ENCODE measurements at places on chromosomes 2 and 18. TPM values are rescaled to one million over a fixed set of nuclear protein-coding genes. Genes with fewer than 3 reads are reported as not detected.

Gene SLC5A7
- not detected for total RNA-seq

- no peak overlapping the region for H3K27ac ChIP-seq
- DNase-seq = no peak
- no peaks in the 10 kb centered on the region for H3K27me3 ChIP-seq
These were observed 8.0 kb upstream of the COX7A2L start for GRCh38 chr2:42368817-42369531.

DNA sequence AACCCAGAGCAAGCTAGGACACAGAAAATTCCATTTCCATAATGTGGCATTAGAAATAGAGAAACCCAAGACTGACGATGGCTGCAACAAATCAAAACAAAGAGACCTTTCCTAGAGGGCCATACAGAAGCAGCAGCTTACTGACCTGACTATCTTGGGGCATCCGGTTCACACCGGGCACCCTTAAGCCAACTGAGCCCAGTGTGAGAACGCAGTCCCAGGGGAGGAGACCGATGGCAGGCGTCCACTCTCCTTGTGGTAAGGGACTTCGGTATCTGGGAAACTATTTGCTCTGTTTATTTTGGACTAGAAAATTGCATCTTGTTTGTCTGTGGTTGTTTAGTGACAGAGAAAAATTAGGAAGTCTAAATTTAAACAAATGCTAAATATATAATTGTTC is 244.8 kb upstream of the COPS8 start:
- H3K4me3 ChIP-seq = no peak overlapping the region
- H3K27ac ChIP-seq = no peak overlapping the region
- H3K36me3 ChIP-seq = no peaks in the 10 kb centered on the region
- no peaks in the 10 kb centered on the region for H3K4me1 ChIP-seq
- H3K27me3 ChIP-seq = peaks cover 39% of the 10 kb centered on the region

Gene CSRNP3
- 0.86 TPM for total RNA-seq

DNA sequence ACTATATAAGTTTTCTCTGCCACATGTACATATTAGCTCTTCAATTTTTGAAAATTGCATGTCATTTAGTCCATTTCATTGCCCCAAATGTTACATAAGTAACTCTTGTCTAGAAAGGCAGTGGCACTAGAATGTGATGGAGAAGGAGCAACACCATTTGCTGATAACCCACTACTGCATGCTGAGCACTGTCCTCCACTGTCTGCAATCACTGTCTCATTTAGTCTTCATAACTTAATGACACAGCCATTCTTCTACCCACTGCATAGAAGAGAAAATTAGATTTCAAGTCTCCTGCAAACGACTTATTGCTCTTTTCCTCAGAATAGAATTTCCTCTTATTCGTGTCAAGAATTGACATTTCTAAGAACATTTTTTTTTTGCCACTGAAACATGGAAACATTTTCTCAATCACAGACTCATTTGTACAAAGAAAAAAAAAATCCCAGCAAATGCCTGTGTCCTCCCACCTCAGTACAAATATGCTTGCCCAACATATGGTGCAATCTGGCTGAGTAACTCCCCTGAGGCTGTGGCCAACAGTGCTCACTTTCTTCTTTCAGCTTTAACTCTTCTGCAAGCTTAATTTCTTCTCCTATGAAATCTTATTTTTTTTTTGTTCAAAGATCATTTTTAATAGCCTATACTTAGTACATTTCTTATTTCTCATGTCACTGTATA is 768.6 kb upstream of the HS6ST1 start:
- H3K4me3 ChIP-seq = no peak overlapping the region
- no peak for DNase-seq
- H3K4me1 ChIP-seq = no peaks in the 10 kb centered on the region

DNA sequence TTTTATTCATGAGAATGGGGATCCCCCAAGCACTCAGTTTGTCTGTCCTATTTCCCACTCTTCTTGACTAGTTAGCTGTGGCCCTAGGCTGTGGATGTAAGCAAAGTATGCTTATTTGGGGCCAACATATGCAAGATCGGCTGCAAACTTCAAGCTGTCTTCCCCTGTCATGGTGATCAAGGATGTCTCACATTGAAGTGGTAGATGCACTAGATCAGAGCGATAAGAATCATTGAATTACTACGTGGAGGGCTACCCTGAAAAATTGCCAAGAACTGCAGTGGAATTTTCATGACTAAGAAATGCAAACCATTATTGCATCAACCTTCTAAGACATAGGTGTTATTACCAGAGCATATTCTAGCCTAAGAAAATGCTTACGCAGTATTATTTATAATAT is 527.4 kb downstream of the RNF144A start:
- DNase-seq = no peak
- H3K4me3 ChIP-seq = no peak overlapping the region
- no peaks in the 10 kb centered on the region for H3K4me1 ChIP-seq
- H3K27me3 ChIP-seq = no peaks in the 10 kb centered on the region
- no peak overlapping the region for H3K27ac ChIP-seq
- no peaks in the 10 kb centered on the region for H3K36me3 ChIP-seq

DNA sequence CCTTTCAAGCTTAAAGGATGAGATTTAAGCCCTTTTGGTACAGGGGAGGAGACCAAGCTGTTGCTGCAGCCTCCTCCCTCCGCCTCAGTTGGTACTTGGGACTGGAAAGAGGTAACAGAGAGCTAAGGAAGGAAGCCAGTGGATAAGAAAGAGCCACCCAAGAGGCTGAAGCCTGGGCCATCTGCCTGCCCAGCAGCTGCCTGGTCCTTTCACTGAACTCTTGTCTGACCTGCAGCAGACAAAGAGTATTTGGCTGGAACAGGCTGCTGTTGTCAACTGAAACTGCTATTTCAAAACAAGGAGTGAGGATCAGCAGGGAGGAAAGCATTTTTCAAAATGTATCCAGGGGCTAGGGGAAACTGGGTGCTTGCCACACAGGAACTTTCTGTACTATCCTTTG is 30.3 kb downstream of the TNS1 start:
- DNase-seq = no peak
- no peak overlapping the region for H3K27ac ChIP-seq
- no peaks in the 10 kb centered on the region for H3K36me3 ChIP-seq
- no peaks in the 10 kb centered on the region for H3K4me1 ChIP-seq
- peaks cover 7% of the 10 kb centered on the region for H3K27me3 ChIP-seq

DNA sequence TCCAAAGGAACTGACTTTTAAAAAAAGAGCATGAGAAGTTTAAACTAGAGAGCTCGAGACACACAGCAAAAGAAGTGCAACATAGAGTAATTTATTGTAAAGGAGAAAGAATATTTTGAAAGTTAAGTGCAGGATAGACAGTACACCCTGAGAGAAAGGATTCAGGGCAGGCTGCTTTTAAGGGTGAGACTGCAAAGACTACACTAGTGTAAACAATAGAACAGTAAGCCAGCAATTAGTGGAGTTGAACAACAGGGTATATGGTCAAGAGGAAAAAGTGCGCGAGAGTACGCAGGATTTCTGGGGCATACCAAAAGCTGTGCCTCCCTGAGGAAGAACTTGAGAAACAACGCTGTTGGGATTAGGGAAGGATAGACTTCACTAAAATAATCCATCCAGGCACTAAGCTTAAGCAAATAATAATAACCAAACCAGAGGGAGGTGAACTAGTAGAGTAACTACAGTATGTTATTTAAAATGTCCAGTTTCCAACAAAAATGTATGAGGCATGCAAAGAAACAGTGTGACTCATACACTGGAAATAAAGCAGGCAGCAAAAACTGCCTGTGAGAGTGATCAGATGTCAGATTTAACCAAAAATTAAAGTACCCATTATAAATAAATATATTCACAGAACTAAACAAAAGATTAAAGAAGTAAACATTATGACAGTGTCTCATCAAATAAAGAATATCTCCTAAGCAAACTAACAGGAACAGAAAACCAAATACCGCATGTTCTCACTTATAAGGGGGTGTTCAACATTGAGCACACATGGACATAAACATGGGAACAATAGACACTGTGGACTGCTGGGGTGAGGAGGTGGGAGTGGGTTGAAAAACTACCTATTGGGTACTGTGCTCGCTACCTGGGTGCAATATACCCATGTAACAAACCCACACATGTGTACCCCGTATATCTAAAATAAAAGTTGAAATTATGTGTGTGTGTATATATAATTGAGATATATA is 40.5 kb upstream of the EMILIN2 start:
- H3K4me1 ChIP-seq = no peaks in the 10 kb centered on the region
- H3K27me3 ChIP-seq = no peaks in the 10 kb centered on the region
- no peak for DNase-seq
- H3K4me3 ChIP-seq = no peak overlapping the region

GRCh38 chr2:224217233-224217961 is 178.3 kb upstream of the SERPINE2 start:
- no peaks in the 10 kb centered on the region for H3K27me3 ChIP-seq
- H3K36me3 ChIP-seq = no peaks in the 10 kb centered on the region
- H3K27ac ChIP-seq = no peak overlapping the region
- DNase-seq = no peak
- H3K4me1 ChIP-seq = peaks cover 32% of the 10 kb centered on the region
